H9 (cell line): ENCODE measurements at places on chromosomes 11 and 22. TPM values are rescaled to one million over a fixed set of nuclear protein-coding genes. Genes with fewer than 3 reads are reported as not detected.

- DNase-seq: no peak
Observed at GRCh38 chr11:103731670-103732069, 304.8 kb upstream of the DDI1 start.

DNA sequence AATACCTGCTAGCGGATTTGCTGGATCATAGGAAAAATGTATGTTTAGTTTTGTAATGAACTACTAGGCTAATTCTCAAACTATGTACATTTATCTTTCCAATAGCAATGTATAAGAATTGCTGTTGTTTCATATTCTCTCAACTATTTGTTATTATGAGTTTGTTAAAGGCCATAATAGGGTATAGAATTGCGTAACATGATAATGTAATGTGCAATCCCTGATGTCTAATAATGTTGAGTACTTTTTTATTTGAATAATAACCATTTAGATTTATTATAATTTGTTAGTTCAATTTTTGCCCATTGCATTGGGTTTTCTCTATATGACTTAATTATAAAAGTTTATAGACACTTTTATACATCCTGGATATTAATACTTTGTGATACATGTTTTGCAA is 801.6 kb downstream of the LUZP2 start:
- no peak for DNase-seq

DNA sequence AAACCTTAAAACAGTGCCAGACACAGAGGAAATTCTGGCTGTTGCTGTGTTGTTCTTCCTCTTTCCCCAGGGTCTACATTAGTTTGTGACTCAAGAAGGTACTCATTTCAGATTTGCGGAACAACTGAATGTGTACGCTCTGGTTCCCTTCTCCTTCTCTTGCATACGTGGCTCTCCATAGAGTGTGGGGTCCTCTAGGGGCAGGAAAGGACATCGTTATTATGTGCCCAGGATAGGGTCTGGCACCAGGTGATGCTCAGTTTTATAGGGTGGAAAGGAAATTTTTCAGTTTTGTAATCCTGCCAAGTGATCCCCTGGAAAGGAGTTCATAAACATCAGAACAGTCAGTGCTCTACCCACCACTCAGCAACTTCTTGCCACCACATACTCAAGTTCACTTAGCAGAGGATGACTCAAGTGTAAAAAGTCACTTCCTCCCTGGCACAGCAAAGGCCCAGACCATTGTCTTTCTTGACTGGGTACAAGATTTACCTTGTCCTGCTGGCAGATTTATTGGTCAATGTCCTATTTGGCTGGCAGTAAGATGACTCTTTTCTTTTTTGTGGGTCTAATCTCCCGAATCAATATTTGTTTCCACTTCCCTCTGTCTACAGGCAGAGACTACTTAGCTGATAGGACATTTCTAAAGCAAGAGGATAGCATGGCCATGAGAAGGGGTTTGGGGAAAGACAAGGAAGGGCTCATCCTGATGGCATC is 246.0 kb upstream of the TENM4 start:
- DNase-seq: no peak

- DNase-seq: no peak
Observed at GRCh38 chr11:30774496-30775232, 188.5 kb upstream of the MPPED2 start.

GRCh38 chr11:72735495-72736027 is 16.6 kb downstream of the ARAP1 start:
- DNase-seq: peak; percentile 71

- no peak for DNase-seq
Observed at GRCh38 chr11:65486570-65487466, 12.0 kb upstream of the MALAT1 start.

GRCh38 chr11:101807531-101807930 is 107.3 kb upstream of the CEP126 start:
- no peak for DNase-seq

DNA sequence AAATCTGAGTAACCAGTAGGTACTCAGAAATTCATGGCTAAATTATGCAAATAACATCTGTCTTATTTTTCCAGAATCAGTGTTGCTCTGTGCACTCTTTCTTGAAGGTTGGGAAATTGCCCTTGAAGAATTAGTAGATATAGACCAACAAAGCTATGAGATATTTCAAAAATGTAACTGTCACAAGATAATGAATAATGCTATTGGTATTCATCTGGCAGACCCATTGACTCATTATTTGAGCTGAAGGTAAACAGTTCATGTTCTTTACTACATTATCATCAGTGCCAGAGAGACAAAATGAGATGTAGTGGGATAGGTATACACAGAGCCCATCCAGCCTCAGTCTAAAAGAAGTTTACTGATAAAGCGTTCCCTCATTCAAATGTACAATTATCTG is 274.7 kb downstream of the CASP12 start:
- DNase-seq: no peak

GAS2 gene
- total RNA-seq: 1.7 and 1.8 TPM in 2 replicates

PHOX2A gene
- 1.1 and 1.4 TPM in 2 replicates for total RNA-seq

KCNJ11 gene
- 2.3 and 2.9 TPM in 2 replicates for total RNA-seq

SULT4A1 gene
- total RNA-seq: 15.0 and 16.2 TPM in 2 replicates

IFTAP gene
- 19.9 and 22.4 TPM in 2 replicates for total RNA-seq
